ENCODE measurements at places on chromosomes 7 and 10.

- DNase-seq: no peak
These were observed 135.4 kb downstream of the EMX2 start for GRCh38 chr10:117677890-117678500.

GRCh38 chr10:50593523-50594376 is 30.0 kb downstream of the SGMS1 start:
- DNase-seq: peak; percentile 18

DNA sequence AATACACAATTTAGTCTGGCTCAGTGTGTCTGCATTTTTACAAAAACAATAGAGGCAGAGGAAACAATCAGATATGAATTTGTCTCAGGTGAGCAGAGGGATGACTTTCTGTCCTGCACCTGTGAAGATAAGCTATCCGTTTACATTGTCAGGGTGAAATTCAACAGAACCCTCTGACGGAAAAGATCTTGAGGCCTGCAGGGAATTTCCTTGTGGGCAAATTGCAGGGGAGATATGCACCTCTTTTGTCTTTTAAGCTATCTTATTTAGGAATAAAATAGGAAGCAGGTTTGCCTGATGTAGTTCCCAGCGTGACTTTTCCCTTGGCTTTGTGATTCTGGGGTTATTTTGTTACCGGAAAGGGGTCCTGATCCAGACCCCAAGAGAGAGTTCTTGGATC is 325.1 kb downstream of the GALNT17 start:
- DNase-seq: no peak

- peak; percentile 40 for DNase-seq
These were observed 15.0 kb downstream of the CYP51A1 start for GRCh38 chr7:92119213-92119759.

DNA sequence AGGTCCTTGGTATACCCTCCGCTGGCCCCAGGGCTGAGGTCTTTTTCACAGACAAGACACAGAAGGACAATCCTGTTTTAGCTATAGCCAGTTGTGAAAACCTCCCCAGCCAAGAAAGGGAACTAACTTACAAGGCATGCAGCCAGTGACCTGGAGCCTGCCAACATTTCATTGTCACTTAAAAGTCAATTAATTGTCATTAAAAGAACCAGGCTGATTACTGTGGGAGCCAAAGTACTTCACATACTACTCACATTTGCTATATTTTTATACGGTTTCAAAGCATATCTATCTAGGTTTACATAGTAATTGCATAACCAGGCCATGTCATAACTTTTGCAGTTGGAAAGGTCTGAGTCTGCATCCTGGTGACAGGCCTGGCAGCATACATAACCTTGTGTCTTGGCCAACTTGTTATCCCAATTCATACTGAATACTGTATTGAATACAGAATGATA is 31.1 kb downstream of the NRBF2 start:
- no peak for DNase-seq

- DNase-seq: no peak
These were observed 93.4 kb downstream of the ZNF365 start for GRCh38 chr10:62467527-62467926.

GRCh38 chr10:28722065-28722803 is 44.9 kb downstream of the BAMBI start:
- no peak for DNase-seq

- DNase-seq: no peak
These were observed 69.3 kb downstream of the LRGUK start for GRCh38 chr7:134196439-134196838.

DNA sequence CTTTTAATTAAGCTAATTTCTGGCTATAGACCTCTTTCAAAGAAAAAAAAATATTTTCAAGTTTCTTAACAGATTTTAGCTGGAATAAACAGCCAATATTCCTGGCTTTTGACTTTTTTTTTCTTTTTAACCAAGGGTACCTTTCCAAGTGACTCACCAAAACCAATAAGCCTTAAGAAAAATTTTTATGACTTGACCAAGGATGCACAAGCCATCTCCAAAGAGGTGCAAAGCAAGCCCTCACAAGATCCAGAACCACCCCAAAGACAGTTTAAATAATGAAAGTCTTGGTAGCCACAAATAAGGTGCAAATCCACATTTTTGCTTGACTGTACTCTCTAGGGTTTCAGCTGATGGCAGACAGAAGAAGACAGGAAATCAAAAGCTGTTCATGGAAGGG is 76.5 kb downstream of the MAPK8 start:
- DNase-seq: no peak

- no peak for DNase-seq
These were observed 299.4 kb downstream of the LRMDA start for GRCh38 chr10:75730847-75731246.

DNA sequence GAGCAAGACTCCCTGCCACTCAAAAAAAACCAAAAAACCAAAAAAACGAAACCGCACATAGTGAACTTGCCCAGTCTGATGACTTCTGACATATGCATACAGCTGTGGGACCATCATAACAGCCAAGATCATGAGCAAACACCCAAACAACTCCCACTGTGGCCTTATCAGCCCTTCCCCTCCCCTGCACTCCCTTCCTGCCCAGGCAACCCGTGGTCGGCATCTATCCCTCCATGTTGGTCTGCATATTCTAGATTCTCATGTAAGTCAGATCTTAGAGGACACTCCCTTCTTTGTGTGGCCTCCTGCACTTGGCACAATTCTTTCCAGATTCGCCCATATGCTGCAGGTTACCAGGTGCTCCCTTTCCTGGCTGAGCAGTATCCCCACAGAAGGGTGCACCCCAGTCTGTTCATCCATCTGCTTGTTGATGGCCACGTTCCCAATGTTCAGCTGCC is 72.8 kb downstream of the GNA12 start:
- no peak for DNase-seq

GRCh38 chr7:30596014-30596641 is 1.4 kb downstream of the GARS1 start:
- peak; percentile 8 for DNase-seq

DNA sequence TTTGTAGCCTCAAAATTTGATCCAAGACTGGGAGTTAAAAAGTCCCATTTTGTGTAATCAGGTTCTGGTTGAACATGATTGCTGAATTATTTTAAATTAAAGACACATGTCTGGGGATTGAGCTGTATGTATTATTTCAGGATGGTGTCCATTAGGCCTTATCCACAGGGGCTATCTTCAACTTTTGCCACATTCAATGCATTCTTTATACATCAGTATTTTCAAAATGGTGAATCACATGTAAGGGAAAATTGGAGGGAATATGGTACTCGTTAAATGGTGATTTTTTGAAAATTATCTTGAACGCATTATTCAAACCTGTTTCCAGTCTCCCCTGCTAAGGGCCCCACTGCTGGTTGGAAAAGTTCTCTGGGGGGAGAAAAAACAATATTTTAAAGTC is 367.7 kb upstream of the NPVF start:
- DNase-seq: no peak

DNA sequence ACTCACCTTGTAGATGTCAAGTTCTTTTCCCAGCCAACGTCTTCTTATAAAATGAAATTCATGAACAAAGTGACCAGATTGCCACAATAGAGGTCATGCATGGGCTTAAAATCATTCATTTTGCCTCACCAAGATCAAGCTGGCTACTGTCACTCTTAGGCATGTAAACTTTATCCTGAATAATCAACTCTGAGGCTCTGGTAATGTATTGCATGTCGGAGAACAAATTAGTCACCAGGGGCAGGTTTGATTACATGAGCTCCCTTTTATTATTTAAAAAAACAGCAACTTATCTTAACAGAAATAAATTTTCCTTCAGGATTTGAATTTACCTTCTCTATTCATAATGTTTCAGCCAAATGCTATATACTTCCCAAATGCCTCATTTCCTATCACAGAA is 112.9 kb upstream of the SP4 start:
- no peak for DNase-seq

DNA sequence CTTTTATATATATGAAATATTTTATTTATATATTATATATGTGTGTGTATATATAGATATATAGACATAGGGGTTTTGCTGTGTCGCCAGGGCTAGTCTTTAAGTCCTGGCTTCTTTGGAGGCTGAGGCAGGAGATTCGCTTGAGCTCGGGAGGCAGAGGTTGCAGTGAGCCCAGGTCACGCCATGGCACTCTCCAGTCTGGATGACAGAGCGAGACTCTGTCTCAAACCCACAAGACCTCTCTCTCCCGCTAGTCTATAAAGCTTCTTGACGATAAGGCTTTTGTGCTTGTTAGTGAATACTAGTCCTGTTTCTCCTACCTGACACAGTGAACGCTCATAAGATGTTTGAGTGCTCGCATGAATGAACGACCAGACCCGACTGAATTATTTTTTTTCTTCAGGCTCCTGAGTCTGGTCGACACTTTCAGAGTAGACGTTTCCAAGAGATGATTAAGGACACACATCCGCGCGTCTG is 577 bp upstream of the DDX21 start:
- DNase-seq: peak; percentile 19

DNA sequence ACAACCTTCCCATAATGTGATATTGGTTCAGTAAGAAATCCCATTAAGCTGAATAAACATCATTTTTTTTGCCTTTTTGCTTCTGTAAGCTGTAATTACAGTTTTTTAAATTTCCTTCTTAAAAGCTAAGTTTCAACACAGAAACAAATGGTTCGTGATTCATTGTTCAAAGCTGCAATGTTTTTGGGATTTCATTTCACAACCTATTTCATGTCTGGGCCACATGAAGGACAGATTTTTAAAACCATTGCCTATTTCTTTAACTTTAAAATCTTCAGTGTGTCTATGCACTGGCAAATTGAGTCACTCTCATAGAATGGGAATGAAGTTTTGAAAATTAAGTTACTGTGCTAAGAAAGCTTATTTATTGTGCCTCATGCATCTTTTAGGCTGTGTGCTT is 66.9 kb downstream of the TFPI2 start:
- DNase-seq: no peak

- DNase-seq: no peak
These were observed 6.0 kb downstream of the KIF5B start for GRCh38 chr10:32050177-32050576.

DNA sequence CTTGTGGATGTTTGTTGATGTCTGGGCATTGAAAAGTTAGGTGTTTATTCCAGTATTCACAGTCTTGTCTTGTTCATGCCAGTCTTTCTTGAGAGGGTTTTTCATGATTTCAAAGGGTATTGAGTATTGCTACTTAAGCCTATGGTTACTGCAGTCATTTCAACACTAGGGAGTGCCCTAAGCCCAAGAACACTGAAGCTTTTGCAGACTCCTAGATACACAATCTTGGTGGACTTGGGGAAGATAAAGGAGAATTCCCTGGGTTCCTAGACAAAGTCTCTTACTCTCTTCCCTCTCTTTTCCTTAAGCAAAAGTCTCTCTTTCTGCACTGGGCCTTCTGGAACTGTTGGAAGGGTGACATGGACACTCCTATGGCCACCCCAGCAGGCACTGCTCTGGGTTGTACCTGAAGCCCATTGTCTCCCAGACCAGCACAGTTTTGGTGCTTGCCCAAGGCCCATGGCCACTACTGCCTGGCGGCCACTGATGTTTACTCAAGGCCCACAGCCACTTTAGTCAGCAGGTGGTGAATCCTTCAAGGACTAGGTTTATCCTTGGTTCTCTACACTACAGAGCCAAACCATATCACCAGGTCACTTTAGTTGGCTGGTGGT is 24.9 kb downstream of the SAMD9 start:
- no peak for DNase-seq

- DNase-seq: no peak
These were observed 2.6 kb upstream of the CAMK2G start for GRCh38 chr10:73876971-73877370.

DNA sequence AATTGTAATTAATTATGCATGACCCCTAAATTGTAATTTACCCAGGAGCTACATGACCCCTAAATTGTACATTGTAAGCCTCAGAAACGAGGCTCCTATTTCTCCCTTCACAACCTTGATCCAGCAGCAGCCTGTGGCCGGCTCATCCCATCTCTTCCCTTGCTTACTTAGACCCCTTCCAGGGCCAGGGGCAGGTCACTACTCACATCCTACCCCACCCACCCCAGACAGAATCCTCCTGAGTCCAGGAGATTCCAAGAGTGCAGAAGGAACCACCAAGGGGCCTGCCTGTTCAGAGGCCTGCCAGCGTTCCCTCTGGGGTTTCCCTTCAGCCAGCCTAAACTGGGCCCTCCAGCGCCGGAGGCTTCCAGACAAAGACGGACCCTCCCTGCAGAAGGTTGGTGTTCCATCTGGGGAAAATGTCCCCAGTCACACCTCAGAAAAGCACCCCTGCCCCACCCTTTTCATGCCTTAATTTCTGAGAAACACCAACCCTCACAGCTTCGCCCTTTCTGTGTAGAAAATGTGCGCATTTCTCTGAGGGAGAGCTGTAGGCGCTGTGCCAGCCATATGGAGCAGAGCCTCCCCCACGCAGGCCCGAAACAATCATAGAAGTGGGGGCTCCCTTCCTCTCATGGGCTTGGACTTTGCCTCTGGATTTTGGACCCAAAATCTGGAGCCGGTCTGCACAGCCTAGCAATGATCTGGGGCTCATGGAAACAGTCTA is 19.2 kb downstream of the LEP start:
- DNase-seq: no peak

- DNase-seq: no peak
These were observed 6.0 kb upstream of the ITPRIP start for GRCh38 chr10:104344219-104344618.

DNA sequence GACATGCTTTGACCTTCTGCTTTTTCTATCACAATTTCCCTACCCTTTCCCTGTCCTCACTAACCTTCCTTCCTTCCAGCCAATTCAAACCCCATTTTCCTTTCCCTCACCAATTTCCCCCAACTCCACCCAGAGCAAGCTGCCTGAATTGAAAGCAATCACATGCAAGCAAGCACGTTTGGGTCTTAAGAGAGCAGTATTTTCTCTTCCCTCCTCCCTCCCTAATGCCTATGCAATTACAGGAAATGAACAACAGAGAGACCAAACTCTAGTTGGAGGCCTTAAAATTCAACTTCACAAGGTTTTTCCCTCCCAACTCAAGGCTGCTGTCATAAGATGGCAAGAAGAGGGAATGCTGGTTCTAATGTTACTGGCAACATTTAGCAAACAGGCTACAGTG is 117.2 kb downstream of the MYOF start:
- no peak for DNase-seq

DNA sequence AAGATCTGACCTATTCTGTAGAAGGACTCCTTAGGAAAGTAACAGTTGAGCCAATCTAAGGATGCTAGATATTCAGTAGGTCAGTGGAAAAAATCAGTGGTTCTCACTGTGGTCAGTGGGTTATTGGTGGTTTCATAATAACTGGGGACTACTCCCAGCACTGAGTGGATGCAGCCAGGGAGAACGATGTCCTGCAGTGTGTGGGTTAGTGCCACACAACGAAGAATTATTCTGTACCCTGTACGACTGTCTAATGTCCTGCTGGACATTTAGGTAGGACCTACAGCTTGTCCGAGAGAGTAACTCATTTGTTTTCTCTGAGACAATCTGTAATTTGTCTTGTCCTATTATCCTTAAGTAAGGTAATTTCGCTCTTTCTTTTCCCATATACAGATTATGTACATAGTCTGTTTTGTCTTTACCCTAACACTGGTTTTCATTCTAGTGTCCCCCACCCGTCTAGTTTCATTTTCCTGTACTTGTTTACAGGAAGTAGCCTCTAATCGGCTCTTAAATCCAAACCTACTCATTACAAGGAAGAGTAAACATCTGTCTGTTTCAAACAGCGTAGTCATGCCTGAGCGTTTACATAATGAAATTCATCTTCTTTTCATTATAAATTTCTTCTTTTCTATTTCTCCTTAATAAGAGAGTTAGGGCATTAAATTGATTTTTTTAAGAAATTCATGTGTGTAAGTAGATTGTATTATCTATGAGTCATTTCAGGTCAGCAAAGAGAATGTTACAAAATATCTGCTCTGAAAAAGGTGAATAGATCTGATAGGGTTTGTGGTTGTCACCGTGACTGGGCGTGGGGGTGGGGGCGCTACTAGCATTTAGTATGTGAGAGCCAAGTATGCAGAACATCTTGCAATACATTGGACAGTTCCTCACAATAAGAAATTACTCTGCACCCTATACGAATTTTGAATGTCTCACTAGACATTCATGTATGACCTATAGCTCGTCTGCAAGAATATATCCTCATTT is 8.3 kb upstream of the ZC3HAV1L start:
- peak; percentile 91 for DNase-seq
